ENCODE measurements at places on chromosomes 4 and X. TPM values are rescaled to one million over a fixed set of nuclear protein-coding genes. Genes with fewer than 3 reads are reported as not detected.

PPBP gene
- not detected for total RNA-seq

ADH1B gene
- not detected for total RNA-seq

RIPPLY1 gene
- not detected for total RNA-seq

COL4A6 gene
- total RNA-seq = 1.1 TPM

KCTD8 gene
- 3.3 TPM for total RNA-seq

PFKFB1 gene
- total RNA-seq = not detected

SOX3 gene
- not detected for total RNA-seq
